ENCODE measurements at places on chromosomes 1 and 21.
A peak's percentile ranks its signal among the peaks of the same experiment; 100 is the strongest.

DNA sequence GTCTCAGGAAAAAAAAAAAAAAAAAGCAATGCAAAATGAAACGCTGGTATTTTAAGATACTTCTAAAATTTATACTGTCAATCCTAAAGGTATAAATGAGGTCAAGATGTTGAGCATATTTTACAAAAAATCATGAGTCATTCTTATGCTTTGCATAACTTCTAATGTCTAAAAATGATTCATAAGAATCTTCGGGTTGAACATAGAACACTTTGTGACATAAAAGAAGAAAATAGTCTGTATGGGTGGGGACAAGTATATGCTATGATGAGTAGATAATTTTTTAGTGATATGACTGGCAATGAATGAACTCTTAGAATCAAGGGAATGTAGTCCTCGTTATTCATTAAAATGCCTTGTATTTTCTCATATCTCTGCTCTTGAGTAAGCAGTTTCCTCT is 416.9 kb upstream of the USP24 start:
- DNase-seq: no peak

DNA sequence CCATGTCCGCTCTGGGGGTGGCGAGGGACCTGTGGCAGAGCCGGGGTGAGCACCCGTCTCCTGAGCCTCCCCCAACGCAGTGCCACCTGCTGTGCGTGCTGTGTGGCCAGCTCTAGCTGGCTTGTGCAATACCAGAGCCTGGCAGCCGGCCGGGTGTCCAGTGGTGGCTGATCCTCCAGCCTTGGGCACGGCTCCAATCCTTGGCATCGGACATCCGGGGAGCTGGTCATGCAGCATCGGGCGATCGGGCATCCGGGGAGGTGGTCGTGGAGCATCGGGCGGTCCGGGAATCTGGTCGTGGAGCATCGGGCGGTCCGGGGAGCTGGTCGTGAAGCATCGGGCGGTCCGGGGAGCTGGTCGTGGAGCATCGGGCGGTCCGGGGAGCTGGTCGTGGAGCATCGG is 8.1 kb downstream of the SLX9 start:
- DNase-seq: peak; percentile 29

GRCh38 chr21:30257773-30258172 is 25.0 kb downstream of the KRTAP24-1 start:
- DNase-seq: no peak

DNA sequence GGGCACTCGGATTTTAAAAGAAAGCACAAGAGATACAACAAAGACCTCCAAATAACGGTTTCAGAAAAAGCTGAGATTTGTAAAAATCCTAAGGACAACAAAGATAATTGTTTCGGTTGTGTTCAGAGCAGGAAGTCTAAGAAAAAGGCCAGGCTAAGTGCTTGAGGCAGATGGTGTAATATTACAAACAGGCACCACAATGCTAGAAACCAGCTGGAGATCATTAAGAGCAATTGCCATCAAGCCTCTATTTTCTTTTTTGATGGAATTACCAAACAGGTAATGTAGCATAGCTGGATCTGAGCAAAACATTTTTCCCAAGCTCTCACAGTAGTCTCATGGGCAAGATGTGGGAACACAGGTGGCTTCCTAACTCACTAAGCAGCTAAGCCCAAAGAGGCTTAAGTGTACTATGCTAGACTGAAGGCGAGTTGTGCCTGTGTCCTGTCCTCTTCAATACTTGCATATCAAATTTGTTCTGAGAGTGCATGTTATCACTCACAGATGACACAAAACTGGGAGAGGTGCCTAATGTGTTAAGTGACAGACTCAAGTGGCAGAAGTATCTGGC is 161.6 kb downstream of the GLUL start:
- no peak for DNase-seq

DNA sequence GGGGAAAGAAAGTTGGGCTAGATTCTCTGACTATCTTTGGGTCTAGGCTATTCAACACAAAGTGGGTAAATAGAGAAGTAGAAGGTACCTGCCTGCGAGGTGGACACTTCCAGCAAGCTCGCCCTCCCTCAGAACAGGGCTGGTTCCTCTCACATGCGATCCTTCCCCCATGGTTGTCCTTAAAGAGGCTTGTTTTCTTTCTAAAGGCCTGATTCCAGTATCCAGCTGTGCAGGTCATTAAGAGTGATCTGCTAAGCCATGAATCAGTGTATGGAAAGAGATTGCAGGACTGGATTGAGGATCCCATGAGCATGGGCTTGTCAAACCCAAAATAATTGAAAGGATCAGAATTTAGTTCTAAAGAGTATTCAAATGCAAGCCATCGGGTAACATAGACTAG is 189.0 kb downstream of the URB2 start:
- no peak for DNase-seq

DNA sequence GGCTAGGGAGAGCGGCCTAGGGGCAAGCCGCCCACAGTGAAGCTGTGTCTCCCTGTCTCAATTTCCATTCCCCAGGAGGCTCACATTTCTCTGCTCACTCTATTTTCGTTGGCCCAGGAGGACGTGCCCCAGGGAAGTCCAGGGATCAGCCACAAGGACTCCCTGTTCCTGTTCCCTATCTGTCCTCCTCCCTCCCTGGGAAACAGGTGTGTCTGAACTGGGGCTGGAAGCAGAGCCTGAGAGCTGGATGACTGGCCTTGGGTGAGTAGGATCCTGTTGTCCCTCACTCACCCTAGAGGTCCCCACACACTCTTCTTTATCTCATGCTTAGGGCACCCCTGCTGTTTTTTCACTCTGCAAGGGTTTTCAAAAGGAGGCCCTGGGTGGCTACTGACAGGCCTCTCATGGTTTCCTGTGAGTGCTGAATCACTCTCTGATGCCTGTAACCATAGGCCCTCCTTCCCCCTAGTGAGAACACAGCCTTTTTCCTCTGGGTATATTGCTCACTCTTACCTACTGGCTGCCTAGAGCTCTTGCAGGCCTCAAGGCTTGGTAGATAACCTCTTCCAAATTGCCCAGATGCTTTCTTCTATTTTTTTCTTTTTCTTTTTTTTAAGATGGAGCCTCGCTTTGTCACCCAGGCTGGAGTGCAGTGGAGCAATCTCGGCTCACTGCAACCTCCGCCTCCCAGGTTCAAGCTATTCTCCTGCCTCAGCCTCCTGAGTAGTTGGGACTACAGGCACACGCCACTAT is 3.3 kb upstream of the UTP11 start:
- no peak for DNase-seq

DNA sequence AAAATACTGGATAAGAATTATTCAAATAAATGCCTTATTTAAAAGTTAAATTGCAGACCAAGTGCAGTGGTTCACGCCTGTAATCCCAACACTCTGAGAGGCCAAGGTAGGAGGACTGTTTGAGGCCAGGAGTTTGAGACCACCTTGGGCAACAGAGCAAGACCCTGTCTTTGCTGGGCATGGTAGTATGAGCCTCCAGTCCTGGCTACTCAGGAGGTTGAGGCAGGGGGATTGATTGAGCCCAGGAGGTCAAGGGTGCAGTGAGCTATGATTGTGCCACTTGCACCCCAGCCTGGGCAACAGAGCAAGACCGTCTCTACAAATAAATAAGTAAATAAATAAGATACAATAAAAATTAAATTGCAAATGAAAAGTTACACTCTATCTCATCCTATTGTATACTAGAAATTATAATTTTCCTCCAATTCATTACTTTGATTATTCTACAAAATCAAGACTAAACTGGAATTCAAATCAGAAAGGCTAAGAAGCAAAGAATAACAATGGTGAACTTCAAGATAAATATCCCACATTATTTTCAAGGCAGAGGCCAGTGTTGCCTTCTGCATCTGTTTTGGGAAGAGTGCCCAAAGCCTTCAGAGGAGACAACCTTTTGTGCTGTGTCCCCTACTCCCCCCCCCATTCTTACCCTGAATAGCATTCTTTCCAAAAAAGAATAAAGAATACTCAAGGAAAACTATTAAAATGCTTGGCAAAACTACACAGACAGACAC is 73.3 kb upstream of the IRF2BP2 start:
- no peak for DNase-seq

DNA sequence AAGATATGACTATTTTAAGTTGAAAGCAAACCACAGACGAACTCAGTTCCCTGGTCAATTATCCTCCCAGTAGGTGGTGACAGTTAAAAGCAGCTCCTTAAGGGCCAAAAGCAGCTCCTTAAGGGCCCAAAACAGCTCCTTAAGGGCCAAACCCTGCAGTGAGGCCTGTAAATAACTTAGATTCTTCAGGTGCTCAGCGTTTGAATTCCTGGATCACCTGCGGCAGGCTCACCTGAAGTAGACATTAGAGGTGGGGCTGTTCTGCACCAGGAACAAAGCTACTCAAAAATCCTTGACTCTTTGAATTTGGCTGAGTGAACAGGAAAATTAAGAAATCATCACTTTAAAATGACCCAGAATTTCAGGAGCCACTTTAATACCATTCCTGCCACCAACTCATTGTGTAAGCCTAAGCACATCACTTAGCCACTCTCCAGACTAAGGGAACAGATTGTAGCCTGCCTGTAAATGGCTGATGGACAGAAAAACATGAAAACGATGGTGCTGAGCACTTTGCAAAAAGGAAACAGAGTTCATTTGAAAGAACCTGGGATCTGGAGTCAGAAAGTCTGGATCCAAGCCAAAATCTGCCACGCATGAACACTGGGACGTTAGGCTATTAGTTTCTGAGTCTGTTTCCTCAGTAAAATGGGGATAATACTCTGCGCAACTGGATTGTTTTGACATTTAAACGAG is 126.9 kb downstream of the LRIG2 start:
- DNase-seq: no peak

- DNase-seq: no peak
These were observed 2.6 kb downstream of the ERG start for GRCh38 chr21:38495696-38496095.

- no peak for DNase-seq
These were observed 3.4 kb upstream of the PLCH2 start for GRCh38 chr1:2472561-2473177.

DNA sequence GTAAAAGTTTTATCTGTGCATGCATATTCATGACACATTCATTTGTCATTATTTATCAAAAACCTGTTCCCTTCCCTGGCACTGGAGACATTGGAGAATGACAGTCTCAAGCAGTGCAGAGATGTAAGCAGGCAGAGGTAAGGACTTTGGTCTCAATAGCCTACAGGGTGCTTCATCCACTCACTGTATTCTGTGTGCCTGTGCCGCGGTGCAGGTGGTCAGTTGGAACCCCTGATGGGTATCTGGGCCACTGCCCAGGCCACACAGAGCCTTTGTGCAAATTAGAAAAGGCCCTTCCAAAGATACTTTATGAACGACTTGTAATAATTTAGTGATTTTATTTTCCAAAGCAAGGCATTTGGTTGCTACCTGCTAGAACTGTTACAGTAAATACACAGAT is 44.0 kb downstream of the CDC42 start:
- DNase-seq: no peak

Data from left hindlimb (tissue), 1 donor.